ENCODE measurements at places on chromosomes 1 and 21.

GRCh38 chr1:212450331-212450881, 17.7 kb downstream of the NENF start:
- no peak for DNase-seq

- DNase-seq, result no peak
These were observed 3.8 kb upstream of the NPHP4 start for GRCh38 chr1:5995871-5996630.

GRCh38 chr1:58812926-58813325, 29.1 kb upstream of the JUN start:
- DNase-seq, result no peak

GRCh38 chr1:209807509-209807908, 1.6 kb upstream of the IRF6 start:
- DNase-seq, result no peak

GRCh38 chr1:2983319-2983705, 38.0 kb upstream of the ACTRT2 start:
- DNase-seq, result no peak
